Ascending aorta (tissue), 2 donors: ENCODE measurements at places on chromosomes 11 and 22. TPM values are rescaled to one million over a fixed set of nuclear protein-coding genes. Genes with fewer than 3 reads are reported as not detected.

GRCh38 chr11:83924795-83925542 is 638.8 kb upstream of the CCDC90B start:
- no peak for DNase-seq

- no peak for DNase-seq
Observed at GRCh38 chr11:101872171-101872882, 42.5 kb upstream of the CEP126 start.

GRCh38 chr11:103257360-103257759 is 148.1 kb downstream of the DYNC2H1 start:
- DNase-seq, result no peak

DNA sequence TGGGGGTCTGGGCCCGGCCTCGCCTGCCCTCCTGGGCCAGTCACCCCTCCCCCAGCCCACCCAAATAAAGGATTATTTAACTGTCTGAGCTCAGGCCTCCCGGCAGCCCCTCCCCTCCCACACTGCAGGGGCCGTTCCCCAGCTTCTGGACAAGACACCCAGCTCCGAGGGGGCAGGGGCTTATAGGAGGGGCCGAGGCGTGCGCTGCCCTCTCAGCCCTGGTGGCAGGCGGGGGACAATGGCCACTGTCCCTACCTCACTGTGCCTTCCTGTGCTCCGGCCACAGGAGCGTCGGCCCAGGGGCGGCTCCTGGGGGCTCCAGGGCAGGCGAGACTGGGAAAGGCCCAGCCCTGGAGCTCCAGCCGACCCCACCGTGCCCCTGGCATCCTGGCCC is 2.2 kb upstream of the SELENOO start:
- no peak for DNase-seq

- DNase-seq, result no peak
Observed at GRCh38 chr11:117830072-117830471, 5.5 kb upstream of the FXYD2 start.

GRCh38 chr22:28241656-28242290 is 322.7 kb upstream of the PITPNB start:
- no peak for DNase-seq

- DNase-seq, result no peak
Observed at GRCh38 chr11:113311536-113311935, 2.8 kb upstream of the TTC12 start.

GRCh38 chr22:48900327-48900597 is 927.4 kb downstream of the BRD1 start:
- peak; percentile 27 for DNase-seq

DNA sequence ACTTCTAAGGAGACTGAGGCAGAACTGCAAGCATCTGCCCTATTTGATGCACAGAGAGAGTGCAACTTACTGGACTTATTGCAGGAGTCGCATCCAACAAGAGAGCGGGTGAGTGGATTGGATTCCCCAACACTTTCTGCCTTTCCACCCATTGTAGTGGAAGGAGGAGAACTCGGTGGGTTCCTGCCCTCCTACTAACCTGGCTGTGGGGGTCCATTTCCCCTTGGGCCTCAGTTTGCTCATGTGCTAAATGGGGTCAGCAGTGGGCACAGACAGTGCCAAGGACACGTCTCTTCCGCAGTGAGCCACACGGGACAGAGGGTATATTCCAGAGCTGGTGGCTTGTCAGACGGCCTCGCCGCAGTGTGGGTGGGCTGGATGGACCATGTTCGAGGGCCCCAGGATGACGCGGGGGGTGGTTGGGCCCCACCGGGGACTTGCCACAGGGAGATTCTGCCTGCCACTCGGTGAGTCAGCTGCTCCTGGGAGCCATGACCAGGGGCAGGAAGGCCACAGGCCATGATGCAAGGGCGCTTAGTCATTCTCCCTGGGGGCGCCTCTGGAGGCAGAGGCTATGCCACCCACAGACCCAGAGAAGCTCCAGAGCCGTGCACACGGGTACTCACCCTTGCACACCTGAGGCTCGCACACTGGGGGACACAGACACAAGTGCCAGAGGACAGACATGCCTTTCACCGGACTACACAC is 8.2 kb downstream of the ALX4 start:
- DNase-seq, result no peak

- peak; percentile 96 for DNase-seq
Observed at GRCh38 chr11:64225608-64226506, at the start of the genes NUDT22 and TRPT1. TSS of gene NUDT22 (plus strand) at chr11:64226274. CDS start at chr11:64226653, 379 bp downstream. TSS of gene TRPT1 (minus strand) at chr11:64226186. CDS start at chr11:64225860, 326 bp downstream.

GRCh38 chr11:84825106-84825660 is 802.0 kb downstream of the DLG2 start:
- DNase-seq, result no peak

- DNase-seq, result no peak
Observed at GRCh38 chr11:45828996-45829395, 18.3 kb upstream of the CRY2 start.

- no peak for DNase-seq
Observed at GRCh38 chr22:32073823-32074380, 30.8 kb downstream of the SLC5A1 start.

GRCh38 chr11:25339281-25339680 is 842.4 kb downstream of the LUZP2 start:
- DNase-seq, result no peak

- DNase-seq, result peak; percentile 19
Observed at GRCh38 chr22:36727110-36727509, 23.6 kb upstream of the CACNG2 start.

- DNase-seq, result no peak
Observed at GRCh38 chr11:26297189-26297975, 34.5 kb upstream of the ANO3 start.

- no peak for DNase-seq
Observed at GRCh38 chr22:37351232-37351631, 68.9 kb downstream of the CYTH4 start.

ARHGAP8 gene
- not detected for total RNA-seq

RASL10A gene
- total RNA-seq, result not detected

GDPD4 gene
- not detected for total RNA-seq

NPTXR gene
- total RNA-seq, result 46.3 TPM

C22orf31 gene
- not detected for total RNA-seq

SSH3 gene
- 30.9 TPM for total RNA-seq

MMP8 gene
- total RNA-seq, result not detected

GGTLC3 gene
- not detected for total RNA-seq

CACNA1I gene
- total RNA-seq, result not detected

CHEK2 gene
- 1.3 TPM for total RNA-seq

KRTAP5-2 gene
- not detected for total RNA-seq

MPZL3 gene
- 0.21 TPM for total RNA-seq
